Esophagus squamous epithelium (tissue), 5 donors: ENCODE measurements at places on chromosomes 7 and 10.

DNA sequence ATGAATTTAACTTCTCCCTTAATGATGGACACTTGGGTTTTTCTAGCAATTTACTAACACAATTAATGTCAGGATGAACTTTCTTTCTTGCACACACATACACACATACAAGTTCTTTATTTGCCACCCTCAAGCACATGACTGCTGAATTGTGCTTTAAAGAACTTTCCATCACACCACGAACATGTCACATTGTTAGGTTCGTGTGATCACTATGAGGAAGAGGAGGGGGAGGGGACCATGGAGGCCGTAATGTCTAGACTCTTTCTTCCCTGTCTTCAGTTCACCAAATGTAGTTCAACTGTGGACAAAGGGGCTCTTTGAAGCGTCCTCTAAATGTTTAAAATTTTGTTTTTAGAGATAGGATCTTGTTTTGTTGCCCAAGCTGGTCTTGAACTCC is 31.0 kb downstream of the NUP42 start:
- DNase-seq, result no peak

DNA sequence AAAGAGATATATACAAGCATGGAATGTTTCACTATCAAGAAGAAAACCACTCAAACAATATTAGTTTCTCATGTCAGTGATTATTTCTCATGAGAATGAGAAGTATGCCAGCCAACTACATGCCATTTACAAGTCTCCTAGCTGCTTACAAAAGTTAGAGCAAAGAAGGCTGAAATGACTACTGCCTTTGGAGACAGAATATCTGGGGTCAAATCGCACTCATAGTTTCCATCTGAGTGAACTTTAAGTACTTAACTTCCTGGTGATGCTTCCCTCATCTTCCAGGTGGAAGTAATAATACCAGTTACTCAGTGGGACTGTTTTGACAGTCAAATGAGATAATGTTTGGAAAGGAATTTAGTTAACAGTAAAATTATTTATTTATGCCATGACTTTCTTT is 42.0 kb upstream of the RHOBTB1 start:
- no peak for DNase-seq

- DNase-seq, result no peak
Measured at GRCh38 chr7:74040791-74041520, 13.0 kb downstream of the ELN start.

- no peak for DNase-seq
Measured at GRCh38 chr7:113000316-113001020, 86.2 kb downstream of the GPR85 start.

DNA sequence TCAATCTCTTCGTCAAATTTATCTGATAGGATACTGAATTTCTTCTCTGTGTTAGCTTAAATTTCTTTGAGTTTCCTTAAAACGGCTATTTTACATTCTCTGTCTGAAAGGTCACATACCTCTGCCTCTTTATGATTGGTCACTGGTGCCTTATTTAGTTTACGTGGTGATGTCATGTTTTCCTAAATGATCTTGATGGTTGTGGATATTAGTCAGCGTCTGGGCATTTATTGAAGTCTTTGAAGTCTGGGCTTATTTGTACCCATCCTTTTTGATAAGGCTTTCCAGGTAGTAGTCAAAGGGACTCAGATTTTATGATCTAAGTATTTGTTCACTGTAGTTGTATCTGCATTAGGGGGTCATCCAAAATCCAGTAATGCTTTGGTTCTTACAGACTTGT is 1407.5 kb upstream of the LRRTM3 start:
- DNase-seq, result no peak

GRCh38 chr10:110413903-110414547 is 83.7 kb upstream of the DUSP5 start:
- DNase-seq, result no peak

DNA sequence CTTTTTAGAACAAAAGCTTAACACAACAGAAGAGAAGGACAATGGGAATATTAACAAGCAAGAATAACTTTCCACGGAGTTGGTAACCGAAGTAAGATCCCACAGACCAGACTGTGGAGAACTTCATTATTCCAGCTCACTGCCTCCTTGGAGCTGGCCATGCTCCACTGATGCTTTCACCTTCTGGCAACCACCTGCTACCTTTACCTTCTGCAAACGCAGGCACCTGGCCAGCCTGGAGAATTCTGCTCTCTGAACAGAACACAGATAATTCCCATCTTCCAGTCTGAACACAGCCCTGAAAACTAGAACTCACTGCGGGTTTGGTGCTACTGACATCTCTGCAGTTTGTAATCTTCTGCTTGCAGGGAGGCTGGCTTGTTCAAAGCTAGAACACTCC is 66.5 kb downstream of the JAZF1 start:
- DNase-seq, result no peak

- no peak for DNase-seq
Measured at GRCh38 chr7:1946025-1946772, 276.1 kb downstream of the ELFN1 start.

- DNase-seq, result no peak
Measured at GRCh38 chr7:22604246-22604645, 104.3 kb upstream of the STEAP1B start.

GRCh38 chr7:3559278-3559677 is 258.2 kb downstream of the SDK1 start:
- DNase-seq, result no peak

DNA sequence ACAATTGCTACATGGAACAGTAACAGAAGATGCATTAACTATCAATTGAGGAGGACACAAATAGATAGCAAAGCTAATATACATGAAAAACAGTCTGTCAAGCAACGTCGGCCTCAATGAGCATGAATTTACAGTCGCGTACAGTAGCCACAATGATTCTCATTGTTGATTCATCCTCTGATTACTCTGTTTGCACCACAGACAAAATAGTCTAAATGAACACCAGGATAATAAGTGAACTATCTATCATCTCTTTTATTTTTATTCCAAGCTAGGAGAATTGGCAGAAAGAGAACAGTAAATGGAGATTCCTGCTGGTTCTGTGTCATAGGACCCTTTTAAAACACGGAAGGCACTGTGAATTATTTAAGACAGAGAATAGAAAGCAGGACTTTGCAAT is 108.5 kb downstream of the EVX1 start:
- no peak for DNase-seq

- no peak for DNase-seq
Measured at GRCh38 chr10:98589691-98590090, 143.0 kb upstream of the HPS1 start.

GRCh38 chr10:11332846-11333245 is 278.6 kb downstream of the USP6NL start:
- DNase-seq, result no peak

DNA sequence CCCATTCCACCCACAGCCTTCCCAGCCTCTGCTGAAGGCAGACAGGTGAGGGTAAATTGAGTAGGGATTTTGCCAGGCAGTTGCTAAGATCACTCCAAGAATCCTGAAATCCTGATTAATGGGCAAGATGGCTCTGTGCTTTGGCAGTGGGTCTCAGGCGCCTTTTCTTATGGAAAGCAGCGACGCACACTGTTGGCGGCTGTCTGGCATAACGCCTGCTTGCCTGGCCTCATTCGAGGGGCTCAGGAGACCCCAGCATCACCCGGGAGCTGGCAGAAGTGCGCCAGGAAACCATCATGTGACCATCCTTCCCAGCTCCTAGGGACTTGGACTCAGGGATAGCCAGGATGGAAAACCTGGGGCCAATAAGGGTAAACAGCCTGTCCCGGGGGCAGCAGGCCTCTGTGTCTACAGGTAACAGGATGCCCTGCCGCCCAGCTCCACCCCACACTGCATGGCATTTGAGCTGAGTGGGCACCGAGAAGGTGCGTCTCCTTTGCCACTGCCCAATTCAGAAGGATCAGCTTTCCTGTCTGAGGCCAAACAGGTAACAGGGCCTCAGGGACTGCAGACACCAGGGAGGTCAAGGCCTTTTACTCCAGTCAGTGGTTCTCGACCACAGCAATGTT is 98.6 kb downstream of the FAM53B start:
- DNase-seq, result no peak

DNA sequence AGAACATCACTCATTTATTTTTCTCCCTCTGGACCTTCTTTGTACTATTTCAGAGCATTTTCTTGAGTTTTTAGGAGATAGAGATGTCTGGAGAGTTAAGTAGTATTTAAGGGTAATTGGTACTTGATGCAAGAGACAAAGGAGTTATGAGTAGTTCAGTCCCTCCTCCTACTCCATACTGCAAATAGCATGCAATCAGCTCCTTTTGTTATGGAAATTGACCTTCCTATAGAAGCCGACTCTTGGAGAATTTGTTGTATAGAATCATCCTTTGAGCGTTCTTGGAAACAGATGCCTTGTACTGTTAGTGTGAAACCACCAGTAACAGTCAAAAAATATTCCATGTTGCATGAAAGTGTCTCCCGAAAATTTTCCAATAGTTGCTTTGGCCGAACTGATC is 428.2 kb upstream of the GALNT17 start:
- DNase-seq, result no peak

- DNase-seq, result no peak
Measured at GRCh38 chr10:11205030-11205772, 187.5 kb downstream of the CELF2 start.

GRCh38 chr7:51140199-51141164 is 176.1 kb downstream of the COBL start:
- no peak for DNase-seq

- no peak for DNase-seq
Measured at GRCh38 chr7:13336227-13336626, 648.8 kb downstream of the ARL4A start.

DNA sequence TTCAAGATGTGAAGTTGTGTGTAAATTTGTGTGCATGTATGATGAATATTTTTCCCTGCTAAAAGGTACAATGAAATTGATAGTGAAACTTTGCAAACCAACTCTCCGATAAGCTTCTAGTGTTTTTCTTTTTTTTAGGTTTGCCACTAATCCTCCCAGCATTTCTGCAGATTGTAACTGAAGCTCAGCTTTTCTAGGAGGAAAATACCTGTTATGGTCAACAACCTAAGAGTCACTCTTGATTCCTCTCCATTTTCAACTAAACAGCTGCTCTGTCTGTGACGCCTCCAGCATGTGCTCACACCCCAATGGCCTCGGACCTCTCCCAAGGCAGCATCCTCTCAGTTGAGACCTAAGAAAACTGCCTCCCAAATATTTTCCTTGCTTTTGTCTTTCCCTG is 406.2 kb downstream of the KCNMA1 start:
- DNase-seq, result no peak

DNA sequence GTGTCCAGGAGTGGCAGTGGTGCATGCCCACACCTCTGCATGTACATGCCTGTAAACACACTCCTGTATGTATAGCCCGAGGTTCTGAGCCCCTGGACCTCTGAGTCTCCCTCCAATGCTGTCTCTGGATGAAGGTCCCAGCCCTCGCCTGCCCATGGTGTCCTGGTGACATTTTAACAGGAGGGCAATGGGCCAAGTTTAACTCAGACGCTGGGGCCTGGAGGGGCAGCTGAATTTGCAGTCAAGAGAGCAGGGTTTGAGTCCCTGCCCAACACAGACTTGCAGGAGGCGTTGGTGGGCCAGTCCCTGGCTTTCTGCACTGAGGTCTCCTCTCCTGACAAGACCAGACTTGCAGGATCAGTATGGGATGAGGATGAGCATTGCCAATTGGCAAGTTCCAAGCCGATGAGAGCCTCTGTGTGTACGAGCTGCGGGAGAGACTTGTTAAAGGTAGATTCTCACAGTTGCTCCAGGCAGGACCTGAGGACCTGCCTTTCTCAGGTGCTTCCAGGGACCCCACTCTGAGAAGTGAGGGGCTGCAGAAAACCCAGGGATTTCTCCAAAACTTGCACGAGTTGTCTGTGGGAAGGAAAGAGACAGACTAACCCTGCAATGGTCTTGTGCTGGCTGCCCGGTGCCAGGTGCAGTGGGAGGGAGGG is 141.9 kb downstream of the ELFN1 start:
- DNase-seq, result no peak

GRCh38 chr10:51403521-51403920 is 295.9 kb downstream of the CSTF2T start:
- no peak for DNase-seq

DNA sequence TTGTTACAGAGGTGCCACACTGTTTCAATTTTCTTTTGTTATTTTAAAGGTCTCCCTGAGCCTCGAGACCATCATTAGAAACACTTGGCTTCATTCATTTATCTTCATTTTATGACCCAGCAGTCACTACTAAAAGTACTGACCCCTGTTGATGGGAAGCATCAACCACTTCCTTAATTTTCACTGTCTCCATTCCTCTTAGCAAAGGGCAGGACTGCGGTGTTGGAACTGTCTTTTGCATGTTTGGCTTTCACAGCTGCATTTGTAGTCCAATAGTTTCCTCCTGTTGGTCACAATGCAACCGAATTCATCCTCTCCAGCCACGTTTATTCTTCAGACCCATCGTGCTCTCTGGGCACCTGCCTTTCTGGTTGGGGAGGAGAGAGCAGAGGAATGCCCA is 46.7 kb upstream of the PDZD8 start:
- DNase-seq, result no peak

GRCh38 chr7:57774300-57774699 is 324.3 kb downstream of the ZNF716 start:
- DNase-seq, result no peak

GRCh38 chr7:55073051-55073511 is 54.3 kb downstream of the EGFR start:
- DNase-seq, result no peak

- no peak for DNase-seq
Measured at GRCh38 chr7:42381161-42381560, 144.2 kb upstream of the GLI3 start.

GRCh38 chr7:80661729-80662128 is 23.3 kb downstream of the CD36 start:
- no peak for DNase-seq

DNA sequence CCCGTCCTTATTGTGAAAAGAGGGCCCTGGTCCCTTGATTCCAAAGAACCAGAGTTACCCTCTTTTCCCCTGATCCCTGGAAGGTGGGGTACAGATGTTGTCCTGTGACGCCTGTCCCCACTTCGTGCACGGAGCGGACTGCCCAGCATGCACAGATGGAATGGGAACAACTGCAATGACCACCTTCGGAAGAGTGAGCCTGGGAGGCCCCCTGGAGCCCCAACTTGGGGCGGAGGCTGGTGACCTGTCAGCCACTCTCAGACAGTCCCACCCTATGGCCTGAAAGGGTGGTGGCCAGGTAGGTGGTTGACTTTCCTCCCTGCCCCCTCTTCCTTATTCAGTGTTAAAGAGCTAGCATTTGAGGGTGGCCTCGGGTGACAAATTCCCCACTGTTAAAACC is 196.6 kb upstream of the GALNT17 start:
- no peak for DNase-seq

DNA sequence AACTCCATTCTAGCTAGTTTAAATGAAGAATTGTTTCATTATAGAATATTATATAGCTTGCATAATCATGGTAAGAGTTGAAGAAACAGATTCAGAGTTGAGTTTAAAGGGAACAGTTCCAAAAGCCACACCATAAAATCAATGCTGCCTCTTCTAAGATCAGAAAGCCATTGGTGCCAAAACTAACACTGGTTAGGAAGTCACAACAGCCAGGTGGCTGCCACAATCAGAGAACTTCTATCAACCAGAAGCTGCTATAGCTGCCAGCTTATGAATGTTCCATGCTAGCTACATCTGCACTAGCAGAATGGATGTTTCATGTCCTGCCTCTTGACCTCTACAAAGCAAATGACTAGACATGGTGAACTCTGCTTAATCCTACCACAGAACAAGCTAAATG is 583.1 kb upstream of the LRRN3 start:
- no peak for DNase-seq

- no peak for DNase-seq
Measured at GRCh38 chr7:27179503-27180430, 5.3 kb downstream of the HOXA11 start.
